ENCODE measurements at places on chromosomes 3 and 15.

DNA sequence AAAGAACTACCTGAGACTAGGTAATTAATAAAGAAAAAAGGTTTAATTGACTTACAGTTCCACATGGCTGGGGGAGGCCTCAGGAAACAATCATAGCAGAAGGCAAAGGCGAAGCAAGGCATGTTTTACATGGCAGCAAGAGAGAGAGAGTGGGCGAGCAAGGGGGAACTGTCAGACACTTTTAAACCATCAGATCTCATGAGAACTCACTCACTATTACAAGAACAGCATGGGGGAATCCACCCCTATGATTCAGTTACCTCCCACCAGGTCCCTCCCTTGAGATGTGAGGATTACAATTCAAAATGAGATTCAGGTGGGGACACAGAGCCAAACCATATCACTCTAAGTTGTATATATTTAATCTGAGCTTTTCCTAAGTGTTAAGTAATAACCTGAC, 79.0 kb upstream of the MLF1 start:
- no peak for DNase-seq

DNA sequence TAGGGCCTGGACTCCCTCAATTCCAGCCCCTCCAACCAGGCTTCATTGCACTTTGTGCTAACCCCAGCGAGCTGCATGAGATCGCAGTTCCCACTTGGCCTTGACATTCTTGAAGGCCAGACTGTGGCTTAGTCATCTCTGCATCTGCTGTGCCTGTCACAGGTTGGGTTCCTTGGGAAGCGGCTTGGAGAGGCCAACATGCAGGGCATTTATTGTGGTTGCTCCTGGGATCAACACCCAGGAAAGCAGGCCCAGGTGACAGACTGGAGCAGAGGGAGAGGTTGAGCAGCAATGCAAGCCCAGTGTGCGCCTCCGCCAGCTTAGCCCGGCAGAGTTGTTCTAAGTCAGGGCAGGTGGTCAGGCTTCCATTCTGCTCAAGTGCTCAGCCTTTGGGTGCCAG, 10.5 kb downstream of the ABCF3 start:
- no peak for DNase-seq

GRCh38 chr3:124837730-124838186, 49.4 kb downstream of the ITGB5 start:
- no peak for DNase-seq

DNA sequence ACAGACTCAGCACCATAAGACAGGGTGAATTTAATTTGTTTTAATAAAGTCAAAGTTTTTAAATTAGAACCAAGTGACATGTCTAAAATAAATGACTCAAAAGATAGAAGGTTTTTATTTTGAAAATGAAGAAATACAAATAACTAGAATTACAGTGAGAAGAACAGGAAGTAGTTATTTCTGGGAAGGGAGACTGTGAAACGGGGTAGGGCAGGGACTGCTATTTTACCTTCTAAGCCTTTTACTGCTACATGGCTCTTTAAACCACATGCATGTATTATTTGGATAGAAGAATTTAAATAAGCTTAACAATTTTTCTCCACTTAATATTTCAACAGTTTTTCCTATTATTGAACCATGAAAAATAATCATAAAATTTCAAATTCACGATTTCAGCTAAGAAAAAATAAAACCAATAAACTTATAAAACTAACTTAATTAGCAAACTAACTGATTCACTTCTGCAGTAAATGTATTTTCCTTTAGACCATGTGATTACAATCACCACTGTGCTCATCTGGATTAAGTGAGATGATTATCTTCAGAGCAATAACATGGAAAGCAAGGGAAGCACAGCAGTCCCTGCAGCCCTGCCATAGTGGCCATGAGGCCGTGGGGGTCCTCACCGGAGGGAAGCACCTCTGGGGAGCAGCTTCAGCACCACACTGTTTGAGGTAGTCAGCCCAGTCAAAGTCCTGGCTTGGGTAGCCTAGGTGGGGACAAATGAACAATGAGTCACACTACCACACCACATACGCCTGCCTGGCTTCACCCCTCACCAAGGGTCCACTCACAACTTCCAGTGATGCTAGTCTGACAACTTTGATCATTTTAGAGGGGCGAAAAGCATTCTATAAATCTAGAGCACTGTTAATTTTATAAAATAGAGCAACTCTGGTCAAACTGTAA, 28.3 kb upstream of the STIMATE start:
- DNase-seq, result no peak

- no peak for DNase-seq
Observed at GRCh38 chr3:69659180-69659910, 79.9 kb upstream of the MITF start.

- DNase-seq, result no peak
Observed at GRCh38 chr3:10933470-10933804, 59.1 kb upstream of the SLC6A1 start.

DNA sequence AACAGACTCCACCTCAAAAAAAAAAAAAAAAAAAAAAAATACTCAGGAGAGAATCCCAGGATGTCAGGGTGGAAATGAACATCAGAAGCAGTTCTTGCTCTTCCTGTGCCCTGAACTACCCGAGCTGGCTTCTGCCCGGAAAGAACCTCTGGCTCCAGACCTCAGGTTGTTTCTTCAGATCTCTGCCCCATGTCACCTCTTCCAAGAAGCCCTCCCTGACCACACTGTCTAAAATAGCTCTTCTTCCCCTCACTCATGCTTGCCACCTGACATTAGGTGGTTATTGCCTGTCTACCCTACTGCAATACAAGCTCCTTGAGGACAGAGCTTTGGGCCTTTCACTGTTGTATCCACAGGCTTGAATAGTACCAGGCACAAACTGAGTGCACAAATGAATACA, 8.2 kb downstream of the TKT start:
- DNase-seq, result no peak

DNA sequence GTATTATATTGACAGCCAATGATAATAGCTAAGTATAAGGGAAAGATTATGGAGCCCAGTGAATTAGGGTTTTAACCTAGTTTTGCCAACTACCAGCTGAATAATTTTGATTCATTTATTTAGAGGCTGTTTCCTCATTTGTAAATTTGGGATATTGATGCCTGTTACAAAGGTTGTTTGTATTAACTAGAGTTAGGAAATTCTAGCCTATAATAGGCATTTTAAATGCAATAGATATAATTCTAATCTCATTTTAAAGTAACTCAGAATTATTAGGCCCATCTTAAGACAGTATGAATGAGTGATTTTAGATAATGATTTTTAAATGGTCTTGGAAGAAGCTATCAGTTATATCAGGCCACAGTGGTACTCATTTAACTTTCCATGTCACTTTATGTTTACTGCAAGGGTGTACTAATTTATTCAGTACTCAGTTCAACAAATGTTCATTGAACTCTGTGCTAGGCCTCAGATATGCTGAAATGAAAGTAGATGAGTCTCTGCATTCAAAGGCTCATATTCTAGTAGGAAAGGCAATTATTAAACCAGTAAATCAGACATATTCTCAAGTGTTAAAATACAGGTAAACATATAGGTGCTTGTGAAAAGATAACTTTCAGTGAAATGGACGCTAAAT, 200.8 kb downstream of the KLHL25 start:
- DNase-seq, result no peak
